ELR (cell line): ENCODE measurements at places on chromosomes 3 and 15.

- DNase-seq, result no peak
Measured at GRCh38 chr15:68404056-68404798, 27.7 kb downstream of the ITGA11 start.

- DNase-seq, result no peak
Measured at GRCh38 chr15:68576235-68576892, 2.4 kb upstream of the CORO2B start.

DNA sequence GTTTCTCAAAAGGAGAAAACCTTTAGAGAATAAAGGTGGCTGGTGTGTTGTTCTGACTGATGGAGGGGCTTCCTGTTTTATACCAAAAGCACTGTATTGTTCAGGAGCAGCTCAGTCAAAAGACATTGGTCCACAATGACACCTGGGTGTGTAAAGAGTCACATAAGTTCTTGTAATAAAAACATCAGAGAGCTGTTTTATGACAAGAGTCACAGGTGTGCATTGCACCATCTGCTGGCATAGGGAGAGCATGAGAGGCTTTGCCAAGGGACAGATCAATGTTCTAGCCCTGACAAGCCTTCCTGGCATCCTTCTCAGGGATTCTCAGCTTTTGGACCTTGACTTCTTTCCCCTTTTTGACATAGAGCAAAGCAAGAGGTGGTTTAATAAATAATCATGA, 20.4 kb downstream of the ARPP21 start:
- DNase-seq, result no peak

DNA sequence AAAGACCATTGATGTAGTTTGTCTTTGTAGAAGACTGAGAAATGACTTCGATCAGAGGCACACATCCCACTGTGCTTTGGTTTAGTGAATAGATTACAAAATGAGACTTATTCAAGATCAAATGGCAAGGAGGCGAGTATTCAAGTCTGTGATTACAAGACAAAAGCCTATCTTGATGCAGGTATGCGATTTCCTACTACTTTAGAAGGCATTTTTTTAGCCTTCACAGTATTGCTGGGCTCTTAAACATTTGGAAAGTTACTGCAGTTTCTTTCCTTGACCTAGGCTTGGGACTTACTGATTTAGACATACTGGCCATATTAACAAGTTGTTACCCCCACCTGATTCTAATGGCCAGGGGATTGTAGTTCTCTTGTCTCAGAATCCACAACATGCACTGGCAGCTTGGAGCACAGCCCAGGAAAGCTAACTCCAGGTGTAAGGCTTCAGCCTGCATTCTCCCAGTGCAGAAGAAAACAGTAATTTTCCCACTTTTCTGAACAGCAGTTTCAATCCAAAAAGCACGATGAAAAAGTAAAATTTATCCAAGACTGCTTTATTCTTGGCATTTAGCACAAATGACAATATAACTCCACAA, 311.6 kb downstream of the EPHA6 start:
- no peak for DNase-seq

DNA sequence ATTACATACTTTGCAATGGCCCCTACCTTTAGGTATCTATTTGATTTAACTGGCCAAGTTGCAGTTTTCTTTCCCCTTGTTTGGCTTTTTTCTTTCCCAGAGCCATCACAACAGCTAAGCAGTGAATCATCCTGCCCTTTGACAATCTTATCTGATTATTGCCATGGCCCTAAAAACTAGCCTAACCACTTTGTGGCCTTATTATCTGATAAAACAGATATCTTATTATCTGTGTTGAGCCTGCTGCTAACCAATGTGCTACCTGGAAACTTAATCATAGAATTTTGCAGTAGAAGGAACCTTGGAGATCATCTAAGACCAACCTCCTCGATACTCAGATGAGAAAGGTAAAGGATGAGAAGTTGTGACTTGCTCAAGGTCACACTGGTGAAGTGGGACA, 37.1 kb downstream of the EIF4E3 start:
- DNase-seq, result peak; percentile 18

GRCh38 chr15:55741833-55742497, 987 bp downstream of the PRTG start:
- DNase-seq, result peak; percentile 48

- no peak for DNase-seq
Measured at GRCh38 chr3:197613199-197613598, 57.4 kb upstream of the BDH1 start.

GRCh38 chr15:71811036-71811736, 832 bp downstream of the NR2E3 start:
- no peak for DNase-seq

DNA sequence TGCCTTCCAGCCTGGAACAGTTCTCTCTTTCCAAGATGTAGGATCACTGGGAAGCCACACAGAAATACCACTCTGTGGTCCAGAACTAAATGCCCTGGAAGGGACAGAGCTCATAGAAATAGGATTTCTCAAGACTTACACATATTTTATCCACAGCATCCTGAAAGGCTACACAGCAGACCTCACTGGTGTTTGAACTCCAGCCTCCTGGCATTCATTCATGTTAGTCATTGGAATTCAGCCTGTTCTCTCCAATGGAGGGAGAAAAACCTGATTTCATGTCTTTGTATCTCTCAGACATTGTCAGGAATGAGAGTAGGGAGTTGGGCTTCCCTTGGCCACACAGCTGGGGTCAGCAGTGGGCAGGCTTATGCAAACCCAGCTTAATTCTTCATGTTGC, 121.1 kb upstream of the PPP2R3A start:
- no peak for DNase-seq

DNA sequence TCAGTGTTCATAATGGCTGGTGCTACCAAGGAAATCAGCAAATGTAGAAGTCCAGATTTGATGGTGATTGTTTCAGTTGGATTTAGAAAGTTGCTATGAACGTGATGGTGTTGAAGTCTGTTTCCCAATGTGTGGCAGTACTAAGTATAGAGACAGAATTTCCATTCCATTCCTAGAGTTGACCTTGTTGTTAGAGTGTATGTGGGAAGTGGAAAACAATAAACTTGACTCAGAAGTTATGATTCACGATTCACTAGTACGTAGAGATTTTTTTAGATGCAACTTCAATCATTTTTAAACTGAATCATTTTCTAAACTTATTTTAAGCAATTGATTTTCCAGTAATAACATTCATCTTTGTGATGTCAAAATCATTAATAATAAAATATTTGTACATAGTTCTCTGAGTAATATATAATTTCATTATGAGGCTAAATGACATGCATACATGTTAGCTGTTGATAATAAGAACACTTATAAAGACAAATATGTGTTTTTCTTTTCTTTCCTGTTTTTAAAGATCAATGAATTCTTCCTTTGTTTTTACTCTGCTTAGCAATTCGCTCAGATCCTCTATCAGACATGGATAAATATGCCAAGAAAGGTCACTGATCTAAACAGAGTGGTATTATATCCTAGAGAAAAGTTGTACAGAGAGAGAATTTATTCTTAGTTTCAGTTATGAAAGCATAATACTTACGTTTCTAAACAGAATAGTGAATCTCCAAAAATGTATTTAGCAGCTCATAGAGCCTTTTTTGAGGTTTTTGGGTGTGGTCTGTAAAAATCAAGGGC, 108.8 kb upstream of the GPR149 start:
- DNase-seq, result no peak

DNA sequence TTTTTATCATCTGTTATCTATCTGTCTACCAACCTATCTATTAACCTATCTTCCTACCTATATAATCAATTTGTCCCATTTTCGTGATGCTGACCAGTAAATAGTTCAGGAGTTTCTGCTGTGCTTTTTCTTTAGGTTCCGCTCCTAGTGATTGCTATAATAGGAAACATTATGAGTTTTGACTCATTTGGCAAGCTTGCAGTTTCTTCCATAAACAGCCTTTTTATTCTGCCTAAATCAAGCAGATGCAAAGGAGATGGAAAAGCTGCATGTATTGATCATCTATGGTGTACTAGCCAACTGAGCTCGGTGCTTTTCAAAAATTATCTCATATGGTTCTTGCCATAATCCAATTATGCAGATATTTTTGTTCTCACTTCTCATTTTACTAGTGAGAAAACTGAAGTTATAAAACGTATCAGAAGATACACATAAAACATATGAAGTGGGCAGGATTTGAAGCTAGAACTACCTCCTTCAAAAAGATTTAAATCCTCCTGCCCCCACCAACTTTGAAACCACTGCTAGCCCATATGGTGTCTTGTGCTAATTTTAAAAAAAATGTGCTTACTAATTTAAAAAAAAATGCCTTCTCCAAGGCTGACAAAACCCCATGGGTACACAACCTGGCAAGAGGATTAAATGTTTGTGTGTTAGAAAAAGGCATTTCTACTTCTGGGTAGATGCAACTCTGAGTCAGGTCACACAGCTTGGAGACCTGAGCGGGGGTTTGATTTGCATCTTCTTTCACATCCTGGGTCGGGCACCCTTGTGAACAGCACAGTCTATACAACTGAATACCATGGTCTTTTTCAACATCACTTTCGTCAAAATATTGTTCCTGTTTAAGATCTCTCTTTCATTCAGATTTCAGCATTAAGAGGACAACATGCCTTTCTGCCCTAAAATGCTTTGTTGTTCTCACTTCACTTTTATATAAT, 267.0 kb downstream of the CHL1 start:
- no peak for DNase-seq

GRCh38 chr3:139585820-139586219, 46.3 kb upstream of the RBP1 start:
- DNase-seq, result no peak

DNA sequence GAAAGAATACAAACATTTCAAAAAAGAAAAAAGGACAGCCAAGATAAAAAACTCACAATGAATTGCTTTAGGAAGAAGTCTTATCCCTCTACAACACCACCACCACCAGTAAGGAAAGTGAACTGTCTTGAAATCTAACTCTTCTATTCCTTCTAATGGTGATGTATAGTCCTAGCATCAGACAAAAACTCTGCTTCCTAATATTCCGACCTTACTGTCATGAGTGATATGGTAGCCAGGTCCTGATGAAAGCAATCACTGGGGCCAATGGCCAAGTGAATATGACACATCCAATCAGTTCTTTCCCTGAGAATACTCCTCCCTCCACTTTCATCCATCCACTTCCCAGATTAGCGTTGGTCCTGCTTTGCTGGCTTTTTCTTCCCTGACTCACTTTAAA, 14.8 kb downstream of the GK5 start:
- no peak for DNase-seq

- peak; percentile 20 for DNase-seq
Measured at GRCh38 chr15:64013179-64014062, 32.9 kb downstream of the DAPK2 start.

DNA sequence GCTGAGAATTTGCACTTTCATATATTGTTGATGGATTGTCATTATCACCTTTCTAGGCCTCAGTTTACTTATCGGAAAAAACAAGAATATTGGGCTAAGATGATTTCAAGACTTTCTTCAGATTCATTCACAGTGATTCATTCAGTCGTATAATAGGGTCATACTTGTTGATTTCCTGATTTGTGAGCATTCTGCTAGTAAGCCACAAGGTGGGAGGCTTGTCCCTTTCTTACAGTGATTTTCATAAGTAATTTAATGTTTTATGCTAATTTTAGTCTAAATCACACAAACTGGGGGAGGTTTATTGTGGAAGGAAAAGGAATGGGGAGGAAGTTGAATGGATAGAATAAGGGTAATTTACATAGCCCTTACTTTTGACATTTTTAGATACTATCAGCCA, 126.8 kb upstream of the GOLGA6L4 start:
- DNase-seq, result peak; percentile 45

DNA sequence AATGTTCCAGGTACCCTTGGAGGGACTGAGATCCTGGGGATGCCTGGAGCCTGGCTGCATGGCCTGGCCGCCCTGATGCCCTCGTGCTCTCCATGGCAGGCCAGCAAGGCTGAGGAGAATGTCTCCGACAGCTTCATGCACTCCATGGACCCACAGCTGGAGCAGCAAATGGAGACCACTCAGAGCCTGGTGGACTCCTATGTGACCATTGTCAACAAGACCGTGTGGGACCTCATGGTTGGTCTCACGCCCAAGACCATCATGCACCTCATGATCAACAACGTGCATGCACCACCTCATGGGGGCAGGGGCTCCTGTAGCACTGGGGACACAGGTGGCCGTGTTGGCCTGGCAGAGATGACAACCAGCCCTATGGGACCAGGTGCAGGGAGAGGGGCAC, 19.7 kb downstream of the GOLGA6A start:
- DNase-seq, result no peak

DNA sequence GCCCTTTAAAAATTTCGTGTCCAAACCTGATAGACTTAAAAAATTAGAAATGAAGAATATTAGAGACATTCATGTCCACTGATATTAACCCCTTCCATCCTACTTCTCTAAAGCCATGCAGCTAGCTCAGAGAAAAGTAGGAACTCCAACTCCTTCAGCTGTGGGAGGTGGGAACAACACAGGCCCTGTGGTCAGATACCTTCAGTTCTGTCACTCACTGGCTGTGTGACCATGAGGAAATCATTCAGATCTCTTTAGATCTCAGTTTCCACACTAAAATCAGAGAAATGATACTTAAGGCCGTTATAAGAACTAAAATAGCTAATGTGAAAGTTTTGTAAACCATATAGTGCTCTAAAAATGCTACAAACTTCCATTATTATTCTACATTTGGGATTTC, 209.8 kb downstream of the TNIK start:
- no peak for DNase-seq

DNA sequence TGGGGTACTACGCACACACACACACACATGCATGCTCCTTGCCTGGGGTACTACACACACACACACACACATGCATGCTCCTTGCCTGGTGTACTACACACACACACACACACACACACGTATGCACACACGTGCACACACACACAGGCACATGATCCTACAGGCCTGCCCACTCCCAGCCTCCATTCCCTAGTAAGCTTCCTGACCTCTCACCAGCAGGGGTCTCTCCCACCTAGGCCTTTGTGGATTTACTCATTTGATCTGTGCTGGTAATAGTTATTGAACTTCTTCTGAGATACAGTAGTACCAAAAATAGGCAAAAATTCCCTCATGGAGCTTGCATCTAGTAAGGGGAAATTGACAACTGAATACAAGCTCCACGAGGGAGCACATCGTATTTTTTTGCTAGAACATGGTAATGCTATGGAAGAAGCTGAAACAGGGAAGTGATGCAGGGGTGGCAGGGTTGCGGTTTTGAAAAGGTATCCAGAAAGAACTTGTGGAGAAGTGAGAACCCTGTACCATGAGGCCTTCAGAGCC, 19.1 kb downstream of the TTC21A start:
- peak; percentile 68 for DNase-seq

DNA sequence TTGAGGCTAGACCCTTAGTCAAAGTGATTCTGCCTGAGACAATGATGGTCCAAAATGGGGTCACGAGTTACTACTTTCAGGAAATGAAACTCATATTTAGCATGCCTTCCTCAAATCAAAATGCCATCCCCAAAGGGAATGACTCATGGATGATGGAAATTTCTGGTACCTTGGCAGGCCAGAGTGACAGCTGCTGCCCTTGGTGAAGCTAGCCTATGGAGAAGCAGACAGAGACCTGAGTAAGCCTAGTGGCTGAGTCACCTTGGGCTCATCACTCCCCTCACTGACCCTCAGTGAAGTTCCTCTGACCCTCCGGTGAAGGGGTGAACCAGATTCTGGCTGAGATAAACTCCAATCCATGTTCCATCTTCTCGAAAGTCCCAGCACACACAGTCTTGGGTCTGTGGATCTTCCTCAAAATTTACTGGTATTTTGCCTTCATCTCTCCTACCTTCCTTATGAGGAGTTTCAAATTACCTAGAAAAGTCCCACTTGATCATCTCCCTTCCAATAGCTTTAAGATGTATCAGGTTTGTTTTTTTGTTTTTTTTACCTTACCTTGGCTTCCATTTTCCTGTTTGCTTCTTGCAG, 54.5 kb upstream of the ABHD17C start:
- no peak for DNase-seq

GRCh38 chr3:139317215-139317614, 26.6 kb upstream of the MRPS22 start:
- no peak for DNase-seq

- no peak for DNase-seq
Measured at GRCh38 chr3:65158023-65158422, 470.2 kb upstream of the ADAMTS9 start.
